IPS-NIHi11 (cell line): ENCODE measurements at places on chromosomes 3 and 15.
A peak's percentile ranks its signal among the peaks of the same experiment; 100 is the strongest.

DNA sequence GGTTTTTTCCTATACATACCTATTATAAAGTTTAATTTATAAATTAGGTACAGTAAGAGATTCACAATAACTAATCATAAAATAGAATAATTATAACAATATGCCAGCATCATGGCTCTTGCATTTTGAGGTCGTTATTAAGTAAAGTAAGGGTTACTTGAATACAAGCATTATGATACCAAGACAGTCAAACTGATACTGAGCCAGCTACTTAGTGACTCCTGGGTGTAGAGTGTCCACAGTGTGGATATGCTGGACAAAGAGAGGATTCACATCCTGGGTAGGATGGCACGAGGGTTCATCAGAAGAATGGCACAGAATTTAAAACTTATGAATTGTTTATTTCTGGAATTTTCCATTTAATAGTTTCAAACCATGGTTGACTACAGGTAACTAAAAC lies 157.2 kb upstream of the IL12A start:
- DNase-seq, result no peak

- no peak for DNase-seq
Measured at GRCh38 chr3:119365418-119365817, 71.2 kb downstream of the ARHGAP31 start.

- DNase-seq, result no peak
Measured at GRCh38 chr15:67882487-67883233, 42.8 kb upstream of the RNU6-1 start.

- DNase-seq, result no peak
Measured at GRCh38 chr15:98923171-98923570, 84.4 kb downstream of the PGPEP1L start.

GRCh38 chr3:31041161-31041978 lies 146.9 kb upstream of the GADL1 start:
- DNase-seq, result peak; percentile 71

DNA sequence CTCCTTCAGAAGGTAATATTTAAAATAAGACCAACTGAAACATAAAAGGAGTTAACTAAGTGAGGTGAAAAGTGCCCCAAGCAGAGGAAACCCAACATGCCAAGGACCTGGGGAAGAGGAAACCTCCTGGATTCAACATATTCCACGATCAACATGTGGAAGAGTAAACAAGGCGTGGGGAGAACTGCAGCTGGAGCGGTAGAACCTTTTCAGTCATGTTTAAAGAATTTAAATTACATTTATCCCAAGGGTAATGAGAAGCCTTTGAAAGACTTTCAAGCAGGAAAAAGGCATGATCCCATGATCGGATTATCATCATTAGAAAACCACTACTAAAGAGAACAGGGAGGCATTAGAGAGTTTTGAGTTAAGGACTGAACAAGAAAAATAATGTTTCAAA lies 330.7 kb downstream of the FHIT start:
- no peak for DNase-seq

- DNase-seq, result peak; percentile 21
Measured at GRCh38 chr3:165837058-165837525, at the start of gene BCHE. Gene BCHE (minus strand): TSS chr3:165837423. CDS start chr3:165831033, 6,390 bp downstream.

DNA sequence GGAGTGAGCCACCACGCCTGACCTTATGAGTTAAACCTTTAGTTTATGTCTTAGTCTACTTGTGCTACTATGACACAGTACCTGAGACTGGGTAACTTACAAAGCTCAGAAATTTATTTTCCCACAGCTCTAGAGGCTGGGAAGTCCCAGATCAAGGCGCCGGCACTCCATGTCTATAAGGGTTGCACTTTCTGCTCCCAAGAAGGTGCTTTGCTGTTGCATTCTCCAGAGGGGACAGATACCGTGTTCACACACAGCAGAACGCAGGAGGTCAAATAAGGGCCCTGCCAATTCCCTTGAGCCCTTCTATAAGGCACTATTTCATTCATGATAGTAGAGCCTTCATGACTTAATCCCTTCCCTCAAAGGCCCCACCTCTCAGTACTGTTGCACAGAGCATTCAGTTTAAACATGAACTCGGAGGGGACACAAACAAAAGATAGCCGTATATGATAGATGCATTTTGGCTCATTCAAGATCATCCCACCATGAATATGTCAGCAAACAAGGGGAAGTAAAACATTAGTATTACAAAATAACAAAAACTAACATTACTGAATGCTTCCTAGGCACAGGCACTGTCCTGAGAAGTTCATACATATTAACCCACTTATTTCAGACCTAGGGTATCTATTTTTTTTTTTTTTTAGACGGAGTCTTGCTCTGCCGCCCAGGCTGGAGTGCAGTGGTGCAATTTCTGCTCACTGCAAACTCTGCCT lies 26.5 kb downstream of the PLA1A start:
- DNase-seq, result no peak

DNA sequence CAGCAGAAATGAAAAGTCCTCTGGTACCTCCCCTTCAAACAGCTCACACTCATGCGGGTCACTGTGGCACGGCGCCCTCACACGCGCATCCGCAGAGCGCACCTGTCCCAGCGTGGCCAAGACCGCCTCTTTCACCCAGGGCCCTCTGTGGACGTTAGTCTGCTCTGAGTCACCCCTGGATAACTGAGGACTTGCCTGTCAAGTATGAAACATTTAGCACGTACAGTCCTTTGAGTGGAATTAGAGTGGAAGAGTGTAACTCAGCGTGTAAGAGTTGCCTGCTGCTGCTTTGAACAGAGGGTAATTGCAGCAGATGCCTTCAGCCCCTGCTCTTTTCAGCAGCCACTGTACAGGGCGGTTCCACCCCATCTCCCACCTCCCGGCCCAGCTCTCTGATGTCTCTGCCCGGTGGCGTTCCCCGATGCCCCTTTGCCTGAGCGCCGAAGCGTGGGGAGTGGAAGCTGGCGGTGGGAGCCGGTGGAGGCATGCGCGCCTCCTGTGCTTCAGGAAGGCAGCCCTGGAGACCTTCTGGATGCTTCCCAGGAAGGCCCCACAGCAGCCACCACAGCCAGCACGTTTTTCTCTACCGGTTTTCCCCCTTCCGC lies 23.0 kb downstream of the CPN2 start:
- DNase-seq, result no peak

- peak; percentile 32 for DNase-seq
Measured at GRCh38 chr3:45258317-45258716, 32.2 kb upstream of the TMEM158 start.

DNA sequence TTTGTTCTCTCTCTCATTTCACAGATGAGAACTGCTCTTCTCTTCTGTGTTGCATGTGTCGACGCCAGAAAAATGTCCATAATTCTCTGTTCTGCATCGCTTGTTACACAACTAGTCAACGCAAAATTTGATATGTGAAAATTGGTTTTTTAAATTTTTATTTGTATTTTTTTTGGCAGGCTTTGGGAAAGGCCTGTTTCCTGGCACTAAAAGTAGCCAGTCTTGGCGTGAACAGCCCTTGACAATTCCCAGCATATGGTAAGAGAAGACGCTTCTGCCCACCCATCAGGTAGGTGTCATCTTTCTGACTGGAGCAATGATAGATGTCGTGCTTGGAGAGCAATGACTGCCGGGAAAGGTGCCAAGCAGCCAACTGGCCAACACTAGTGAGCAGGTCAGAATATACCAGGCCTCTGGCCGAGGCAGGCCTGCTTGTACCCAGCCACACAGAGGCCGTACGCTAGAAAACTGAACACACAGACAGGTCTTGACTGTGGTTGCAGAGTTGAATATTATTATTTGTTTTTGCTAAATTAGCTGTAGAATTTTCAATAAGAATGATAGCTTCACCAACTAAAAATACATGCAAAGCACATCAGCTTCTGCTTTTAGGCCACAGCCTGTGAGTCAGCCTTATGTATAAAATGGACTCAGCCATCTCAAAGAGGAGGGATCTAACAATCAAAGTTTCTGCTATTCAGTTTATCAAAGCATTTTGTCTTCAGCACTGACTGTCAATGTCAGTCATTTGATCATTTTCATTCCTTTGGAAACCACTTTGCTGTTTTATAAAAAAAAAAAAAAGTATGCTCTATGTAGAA lies 837.5 kb downstream of the MCTP2 start:
- DNase-seq, result no peak

DNA sequence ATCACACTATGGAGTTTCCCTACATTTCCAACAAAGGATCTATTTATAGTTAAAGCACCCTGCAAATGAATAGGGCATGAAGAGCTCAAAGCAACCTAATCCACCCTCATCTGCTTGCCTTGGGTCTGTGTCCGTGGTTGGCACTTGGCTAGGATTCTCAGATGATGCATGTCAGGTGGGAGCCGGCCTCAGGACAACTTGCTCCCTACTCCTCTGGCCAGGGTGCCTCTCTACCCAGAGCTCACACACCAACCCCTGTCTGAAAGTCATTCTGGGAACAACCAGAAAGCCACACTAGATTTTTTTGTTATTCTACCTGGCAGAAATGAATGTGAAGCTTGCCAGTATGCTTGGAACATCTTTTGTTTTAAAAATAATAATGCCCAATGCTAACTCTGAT lies 13.2 kb downstream of the ARHGEF3 start:
- no peak for DNase-seq

DNA sequence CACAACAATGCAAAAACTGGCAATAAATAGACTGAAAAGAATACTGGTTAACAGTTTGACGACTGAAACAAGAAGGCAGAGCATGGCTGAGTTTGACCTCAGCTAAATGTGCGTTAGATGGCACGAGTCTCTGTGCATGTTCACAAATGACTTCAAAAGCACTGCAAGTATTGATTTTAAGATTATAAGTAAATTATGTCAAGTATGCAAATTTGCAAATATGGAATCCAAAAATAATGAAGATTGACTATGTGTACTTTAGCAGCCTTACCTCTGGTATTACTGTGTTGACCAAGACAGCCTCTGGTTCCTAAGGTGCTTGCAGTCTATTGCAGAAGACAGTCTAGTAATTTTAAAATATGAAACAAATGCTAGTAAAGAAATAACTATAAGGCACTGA lies 2.6 kb upstream of the EIF5A2 start:
- no peak for DNase-seq

- no peak for DNase-seq
Measured at GRCh38 chr3:181561139-181562031, 150.3 kb upstream of the SOX2 start.

GRCh38 chr3:10977892-10978510 lies 14.5 kb upstream of the SLC6A1 start:
- peak; percentile 36 for DNase-seq

DNA sequence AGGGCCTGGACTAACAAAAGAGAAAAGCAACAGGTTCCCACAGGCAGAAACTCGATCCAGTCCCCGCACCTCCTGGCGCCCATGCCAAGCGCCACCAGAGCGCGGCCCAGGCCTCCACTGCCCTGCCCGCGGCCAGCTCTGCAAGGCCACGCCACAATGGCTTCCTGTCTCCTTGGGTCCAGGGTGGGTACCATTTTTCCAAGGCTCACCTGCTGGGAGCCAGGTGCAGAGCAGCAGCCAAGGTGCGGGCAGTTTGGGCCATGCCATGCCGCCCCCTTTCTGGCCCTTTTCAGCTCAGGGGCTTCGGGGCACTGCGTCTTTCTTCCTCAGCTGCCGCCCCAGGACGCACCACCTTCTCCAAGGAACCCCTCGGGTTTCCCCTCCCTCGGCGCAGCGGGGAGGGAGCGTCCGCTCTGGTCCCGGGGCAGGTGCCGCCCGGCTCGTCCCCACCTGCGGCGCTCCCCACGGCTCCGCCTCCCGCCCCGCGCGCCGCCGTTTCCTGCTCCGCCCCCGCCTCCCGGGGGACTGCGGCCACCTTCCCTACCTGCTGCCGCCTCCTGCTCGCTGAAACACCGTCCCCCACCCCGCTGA lies at the start of gene ILDR1:
TSS of gene ILDR1 (minus strand) at position 437 of the 591 bp plus-strand sequence. CDS start at position 267, 170 bp downstream.
- DNase-seq, result peak; percentile 84

- peak; percentile 75 for DNase-seq
Measured at GRCh38 chr3:195119461-195120266, 151.3 kb downstream of the XXYLT1 start.

- DNase-seq, result no peak
Measured at GRCh38 chr15:41392659-41393058, 9.6 kb downstream of the NDUFAF1 start.

DNA sequence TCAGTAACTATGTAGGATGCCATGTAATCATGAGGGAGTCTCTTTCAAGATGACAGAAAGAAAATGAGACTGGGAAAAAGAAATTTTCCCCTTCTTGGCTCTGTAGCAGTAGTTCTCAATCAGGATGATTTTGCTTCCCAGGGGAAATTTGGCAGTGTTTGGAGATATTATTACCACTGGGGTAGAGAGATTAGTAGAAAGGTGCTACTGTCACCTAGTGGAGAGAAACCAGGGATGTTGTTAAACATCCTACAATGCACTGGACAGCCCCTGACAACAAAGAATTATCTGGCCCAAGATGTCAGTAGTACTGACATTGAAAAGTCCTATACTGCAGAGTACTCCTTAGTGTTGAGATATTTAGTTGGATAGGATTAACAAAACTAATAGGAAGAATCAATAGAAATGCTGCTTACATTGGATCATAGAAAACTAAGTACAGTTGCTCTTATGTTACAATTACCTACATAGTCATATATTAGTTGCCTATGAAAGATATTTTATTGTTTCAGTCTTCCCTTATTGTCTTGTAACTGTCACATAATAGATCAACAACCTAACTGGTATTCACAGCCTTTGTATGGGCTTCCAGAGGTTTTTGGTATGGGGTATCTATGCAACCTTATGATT lies 433.3 kb downstream of the RAP2B start:
- peak; percentile 22 for DNase-seq

DNA sequence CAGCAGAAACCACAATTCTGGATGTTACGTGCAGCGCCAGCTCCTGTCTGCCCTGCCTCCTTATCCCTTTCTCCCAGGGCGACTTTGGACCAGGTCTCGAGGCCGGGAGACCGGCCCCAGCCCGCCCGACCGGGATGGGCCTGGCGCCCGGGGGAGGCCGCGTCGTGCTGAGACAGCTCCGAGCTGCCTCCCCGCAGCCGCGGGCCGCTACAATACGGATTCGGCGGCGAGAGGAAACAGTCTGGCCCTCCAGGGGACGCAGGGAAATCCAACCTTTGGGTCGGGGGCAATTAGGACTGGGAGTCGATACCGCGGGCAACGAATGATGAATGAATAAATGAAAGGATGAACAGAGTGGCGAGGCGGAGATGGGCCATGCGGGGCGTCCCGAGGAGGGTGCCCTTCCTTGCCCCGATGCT lies 537 bp downstream of the GRAMD2A start:
- DNase-seq, result peak; percentile 41

- no peak for DNase-seq
Measured at GRCh38 chr3:99342383-99342782, 296.0 kb upstream of the COL8A1 start.

- DNase-seq, result no peak
Measured at GRCh38 chr15:78453447-78453846, 15.4 kb downstream of the IREB2 start.
